A549 treated with AZD2906 at 1 μM for 4 hours (cell line): ENCODE measurements at places on chromosomes 2 and 18. TPM values are rescaled to one million over a fixed set of nuclear protein-coding genes. Genes with fewer than 3 reads are reported as not detected.

Gene CRACDL
- total RNA-seq, result 3.4 to 4.6 TPM (median 3.7 TPM) in 5 replicates

Gene LHCGR
- not detected in 5 replicates for total RNA-seq

Gene PROKR1
- 0.01 TPM in 1 of 5 replicates, not detected in the others for total RNA-seq

Gene LOXL3
- 0.31 to 0.60 TPM (median 0.49 TPM) in 5 replicates for total RNA-seq

Gene SKA1
- 10.0 to 14.8 TPM (median 10.6 TPM) in 5 replicates for total RNA-seq

Gene AQP12B
- not detected in 5 replicates for total RNA-seq
